ENCODE measurements at places on chromosomes 3 and 15.

DNA sequence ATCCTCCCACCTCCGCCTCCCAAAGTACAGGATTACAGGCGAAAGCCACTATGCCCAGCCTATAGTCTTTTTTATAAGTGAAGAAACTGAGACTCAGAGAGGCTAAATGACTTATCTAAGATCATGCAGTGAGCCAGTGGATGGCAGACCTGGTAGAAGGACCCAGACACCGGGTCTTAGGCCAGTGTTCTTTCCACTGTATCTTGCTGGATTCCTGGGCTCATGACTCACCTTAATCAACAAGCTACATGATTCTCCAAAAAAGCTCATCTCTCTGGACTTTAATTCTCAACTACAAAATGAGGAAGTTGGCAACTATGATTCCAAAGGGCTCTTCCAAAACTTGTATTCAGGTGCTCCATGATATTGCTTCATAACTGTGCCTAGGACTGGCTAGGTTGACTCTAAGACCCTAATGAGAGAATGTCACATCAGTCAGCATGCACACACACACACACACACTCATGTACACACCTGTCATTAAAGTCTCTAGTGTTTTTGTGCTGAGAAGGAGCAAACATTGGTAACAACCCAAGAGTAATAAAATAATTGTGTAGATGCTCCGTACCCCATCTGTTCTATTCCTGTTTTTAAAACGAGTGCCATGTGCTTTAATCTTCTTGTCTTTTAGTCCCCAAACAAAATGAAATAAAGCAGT, 89.7 kb upstream of the SLC4A7 start:
- DNase-seq: no peak

- DNase-seq: peak; percentile 59
Measured at GRCh38 chr3:151203051-151203420, at the start of gene GPR171. GPR171 (minus strand) TSS chr3:151203216; CDS start chr3:151199386, 3,830 bp downstream.

DNA sequence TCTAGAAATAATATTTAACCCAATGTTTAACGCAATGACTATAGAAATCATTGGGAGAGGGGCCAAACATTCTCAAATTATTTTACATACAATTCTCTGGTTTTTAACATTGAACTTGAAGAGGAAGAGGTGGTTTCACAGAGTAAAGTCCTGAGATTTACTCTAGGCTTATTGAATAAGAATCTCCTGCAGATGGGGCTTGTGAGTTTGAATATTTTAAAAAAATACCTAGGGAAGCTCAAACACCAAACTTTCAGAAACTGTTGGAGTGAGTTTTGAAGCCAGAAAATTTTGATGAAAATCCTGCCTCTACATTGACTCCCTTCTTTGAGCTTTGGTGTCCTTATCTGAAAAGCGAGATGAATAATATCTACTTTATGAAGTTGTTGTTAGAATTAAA, 906.6 kb downstream of the TUSC7 start:
- no peak for DNase-seq

GRCh38 chr3:127538569-127538968, 52.0 kb downstream of the TPRA1 start:
- DNase-seq: no peak

GRCh38 chr15:36126194-36126593, 453.2 kb upstream of the CDIN1 start:
- DNase-seq: no peak

DNA sequence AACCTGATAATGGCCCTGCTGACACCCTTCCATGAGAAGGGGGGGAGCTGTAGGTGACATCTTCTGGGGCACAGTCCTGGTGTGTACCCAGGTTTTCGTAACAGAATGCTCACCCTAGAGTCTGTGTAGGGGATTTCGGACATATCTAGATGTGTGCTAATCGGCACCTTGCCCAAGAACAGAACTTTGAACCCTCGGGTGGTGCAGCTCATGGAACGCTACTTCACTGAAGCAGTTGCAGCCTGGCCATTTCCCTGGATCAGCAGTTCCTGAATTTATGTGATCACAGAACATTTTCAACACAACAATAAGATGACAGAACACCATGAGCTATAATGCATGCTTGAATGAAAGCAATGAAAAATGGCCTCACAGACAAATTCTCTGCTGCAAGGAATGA, 57.5 kb upstream of the MUC13 start:
- no peak for DNase-seq

DNA sequence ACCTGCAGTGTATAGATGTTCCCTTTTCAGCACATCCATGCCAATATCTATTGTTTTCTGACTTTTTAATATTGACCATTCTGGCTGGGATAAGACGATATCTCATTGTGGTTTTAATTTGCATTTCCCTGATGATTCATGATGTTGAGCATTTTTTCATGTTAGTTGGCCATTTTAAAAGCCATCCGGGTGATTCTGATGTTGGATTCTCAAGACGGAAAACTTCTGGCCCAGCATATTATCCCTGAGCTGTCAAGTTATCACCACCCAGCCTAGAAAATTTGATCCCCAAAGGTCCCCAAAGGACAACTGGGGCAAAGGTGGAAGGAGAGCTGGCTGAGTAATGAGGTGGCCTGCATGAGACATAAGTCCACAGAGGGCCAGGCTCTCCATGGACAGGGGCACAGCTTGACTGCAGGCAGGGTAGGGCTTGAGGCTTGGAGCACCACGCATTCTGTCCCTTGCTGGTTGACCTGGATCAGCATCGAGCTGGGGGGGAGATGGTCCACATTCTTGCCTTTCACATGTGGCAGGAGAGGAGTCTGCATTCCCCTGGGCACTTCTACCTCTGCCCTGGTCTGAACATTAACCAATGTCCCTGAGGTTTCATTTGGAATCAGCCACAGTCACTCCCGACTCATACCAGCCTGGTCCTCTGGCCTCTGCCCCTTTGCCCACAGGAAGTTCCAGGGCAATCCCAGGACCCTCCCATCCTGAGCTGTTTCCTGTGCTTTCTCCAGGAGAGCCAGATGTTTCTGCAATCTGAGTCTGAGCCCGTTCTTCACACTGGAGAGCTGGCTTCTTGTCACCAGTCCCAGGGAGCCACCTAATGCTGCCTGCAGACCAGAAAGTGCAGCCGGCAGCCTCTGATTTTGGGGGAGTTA, 69.2 kb downstream of the ISG20 start:
- no peak for DNase-seq
